ENCODE measurements at places on chromosomes 1 and 21.
A peak's percentile ranks its signal among the peaks of the same experiment; 100 is the strongest.

GRCh38 chr1:24620678-24621077 is 22.4 kb upstream of the SRRM1 start:
- no peak for DNase-seq

- no peak for DNase-seq
Measured at GRCh38 chr1:169692756-169693460, 18.5 kb downstream of the SELL start.

DNA sequence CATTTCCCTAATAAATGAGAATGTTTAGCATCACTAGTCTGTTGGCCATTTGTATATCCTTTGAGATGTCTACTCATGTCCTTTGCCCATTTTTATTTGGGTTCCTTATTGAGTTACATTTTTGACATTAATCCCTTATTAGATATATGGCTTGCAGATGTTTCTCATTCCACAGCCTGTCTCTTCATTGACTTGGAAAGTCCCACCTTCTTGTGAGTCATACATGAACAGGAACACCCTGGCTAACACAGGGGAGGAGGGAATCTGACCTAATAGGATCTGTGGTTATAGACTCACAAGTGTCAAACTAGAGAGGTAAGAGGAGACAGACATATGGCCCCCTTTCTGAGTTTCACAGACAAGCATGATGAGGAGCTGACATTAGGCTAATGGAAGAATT is 11.5 kb downstream of the ZP4 start:
- no peak for DNase-seq

GRCh38 chr1:17725084-17725719 is 29.9 kb upstream of the ACTL8 start:
- DNase-seq: no peak

DNA sequence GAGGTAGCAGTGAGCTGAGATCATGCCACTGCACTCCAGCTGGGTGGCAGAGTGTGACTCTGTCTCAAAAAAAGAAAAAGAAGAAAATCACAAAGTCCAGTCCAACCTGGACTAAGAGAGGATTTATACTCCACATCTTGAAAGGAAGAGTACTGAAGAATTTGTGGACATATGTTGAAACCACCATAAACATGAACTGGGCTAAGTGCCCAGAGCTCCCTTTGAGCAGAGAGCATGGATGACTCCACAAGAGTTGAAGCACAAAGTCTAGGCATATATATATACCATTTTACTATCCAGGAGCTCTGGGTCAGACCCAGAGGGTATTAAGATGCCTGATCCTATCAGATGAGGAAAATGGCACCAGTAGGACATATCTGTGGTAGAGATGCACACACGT is 86.6 kb downstream of the OMA1 start:
- no peak for DNase-seq

DNA sequence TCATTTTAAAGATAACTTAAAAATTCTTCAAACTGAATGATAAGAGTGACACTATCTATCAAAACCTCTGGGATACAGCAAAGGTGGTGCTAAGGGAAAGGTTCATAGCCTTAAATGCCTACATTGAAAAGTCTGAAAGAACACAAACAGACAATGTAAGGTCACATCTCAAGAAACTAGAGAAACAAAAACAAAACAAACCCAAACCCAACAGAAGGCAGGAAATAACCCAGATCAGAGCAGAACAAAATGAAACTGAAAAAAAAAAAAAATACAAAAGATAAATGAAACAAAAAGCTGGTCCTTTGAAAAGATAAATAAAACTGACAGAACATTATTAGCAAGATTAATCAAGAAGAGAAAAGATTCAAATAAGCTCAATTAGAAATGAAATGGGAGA is 6.8 kb downstream of the ODF2L start:
- no peak for DNase-seq

DNA sequence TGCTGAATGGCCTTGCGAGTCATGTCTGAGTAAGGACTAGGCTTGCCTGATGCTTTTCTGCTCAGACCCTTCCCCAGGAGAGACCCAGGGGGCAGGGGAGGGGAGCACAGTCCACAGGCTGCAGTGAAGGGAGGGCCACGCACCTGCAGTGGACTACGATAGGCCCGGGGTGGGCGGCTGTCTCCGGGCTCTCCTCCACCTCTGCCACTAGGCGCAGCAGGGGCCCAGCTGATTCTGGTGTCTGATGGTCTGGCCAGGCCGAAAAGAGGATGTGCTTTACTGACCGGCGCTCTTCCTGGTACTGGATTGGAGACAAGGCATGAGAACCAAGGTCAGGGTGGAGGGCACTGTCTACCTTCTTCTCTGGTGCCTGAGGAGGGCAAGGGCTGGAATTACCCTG is 7.9 kb upstream of the ARL8A start:
- DNase-seq: no peak

- no peak for DNase-seq
Measured at GRCh38 chr1:11634365-11635192, 19.6 kb downstream of the FBXO2 start.

GRCh38 chr1:23772049-23772853 is 6.0 kb upstream of the PITHD1 start:
- peak; percentile 77 for DNase-seq

- no peak for DNase-seq
Measured at GRCh38 chr1:116988248-116988647, 13.3 kb upstream of the CD101 start.

- no peak for DNase-seq
Measured at GRCh38 chr1:201011616-201012015, 11.9 kb downstream of the KIF21B start.

DNA sequence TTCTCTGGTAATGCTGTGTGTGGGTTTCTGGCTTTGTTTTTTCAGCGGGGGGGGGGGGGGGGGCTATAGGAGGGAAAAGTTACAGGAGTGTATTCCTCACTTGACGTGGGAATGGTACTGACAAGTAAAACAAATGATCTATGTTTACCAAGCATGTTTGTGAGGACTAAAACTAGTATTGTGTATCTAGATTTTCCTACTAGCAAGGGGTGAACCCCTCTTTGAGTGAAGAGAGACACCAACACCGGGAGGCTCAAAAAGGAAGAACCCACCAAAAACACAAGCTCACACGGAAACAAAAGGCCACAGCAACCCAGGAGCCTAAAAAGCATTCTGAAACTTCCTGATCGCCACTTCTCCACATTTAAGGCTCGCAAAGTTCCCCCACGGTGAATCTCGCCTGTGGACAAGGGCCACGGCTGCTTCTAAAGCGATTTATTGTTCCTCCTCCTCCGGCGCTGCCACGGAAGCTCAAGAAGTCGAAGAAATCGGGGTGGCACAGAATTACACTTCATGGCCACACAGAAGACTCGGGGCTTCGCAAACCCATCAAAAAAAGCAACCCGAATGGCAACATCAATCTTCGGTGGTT is 703 bp downstream of the PUM1 start:
- no peak for DNase-seq

- DNase-seq: no peak
Measured at GRCh38 chr1:156515956-156516355, 15.4 kb upstream of the MEF2D start.

GRCh38 chr1:216894494-216894893 is 171.3 kb upstream of the ESRRG start:
- DNase-seq: no peak

Measured in Panc1 (cell line).